ENCODE measurements at places on chromosomes 1 and 21.

- no peak for DNase-seq
Observed at GRCh38 chr21:35256468-35256988, 207.4 kb upstream of the RUNX1 start.

- peak; percentile 42 for DNase-seq
Observed at GRCh38 chr1:223233019-223233409, 90.0 kb upstream of the TLR5 start.

DNA sequence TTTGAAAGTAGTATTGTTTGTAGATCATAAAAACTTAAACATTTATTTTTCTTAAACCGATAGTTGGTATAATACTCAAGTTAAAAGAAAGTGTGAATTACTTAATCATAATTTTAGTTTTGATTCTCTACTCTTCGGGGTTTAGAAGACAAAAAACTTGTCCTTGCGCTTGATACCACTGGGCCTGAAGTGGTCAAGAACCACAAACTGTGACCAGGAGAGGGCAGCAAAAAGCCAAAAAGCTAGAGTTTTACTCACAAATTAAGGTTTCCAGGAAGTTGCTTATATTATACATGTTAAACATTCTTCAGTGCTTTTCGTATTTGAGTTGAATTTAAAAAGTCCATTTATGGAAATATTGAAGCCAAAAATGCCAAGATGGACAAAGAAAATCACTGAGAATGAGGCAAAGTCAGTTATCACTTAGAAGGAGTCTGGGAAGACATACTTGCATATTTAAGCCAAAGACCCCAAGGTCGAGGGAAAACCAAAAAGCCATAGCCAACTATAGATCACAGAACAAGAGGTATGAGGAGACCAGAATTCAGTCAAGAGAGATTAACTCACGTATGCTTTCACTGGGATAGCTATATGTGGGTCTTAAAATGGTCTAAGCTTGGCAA is 34.2 kb downstream of the EFCAB7 start:
- no peak for DNase-seq

DNA sequence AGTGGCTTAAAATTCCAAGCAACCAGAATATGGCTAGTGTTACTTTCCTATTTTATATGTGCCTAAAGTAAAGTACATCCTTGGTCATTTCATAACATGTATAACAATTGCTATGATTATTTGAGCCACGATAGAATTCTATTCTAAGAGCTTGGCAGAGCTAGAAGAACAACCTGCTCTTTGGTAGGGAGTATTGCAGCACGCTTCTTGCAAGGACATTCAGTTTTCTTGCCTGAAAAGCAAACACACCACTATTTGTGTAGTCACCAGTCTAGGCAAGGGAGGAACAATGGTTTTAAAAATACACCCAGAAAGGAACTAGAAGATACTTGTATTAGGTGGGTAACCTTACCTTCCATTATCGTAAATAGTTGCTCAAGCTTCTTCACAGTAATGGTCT is 51.5 kb downstream of the CNST start:
- DNase-seq, result no peak

GRCh38 chr1:161439280-161440232 is 65.7 kb upstream of the FCGR2A start:
- DNase-seq, result peak; percentile 76

Measured in activated CD8-positive, alpha-beta memory T cell treated with anti-CD3 and anti-CD28 coated beads, Interleukin-2, amount 50 U/mL, for 48 hours (primary cell).